GM12865 (cell line): ENCODE measurements at places on chromosomes 2 and 18.
A peak's percentile ranks its signal among the peaks of the same experiment; 100 is the strongest.

- no peak for DNase-seq
Observed at GRCh38 chr2:96304606-96305005, 740 bp downstream of the SNRNP200 start.

DNA sequence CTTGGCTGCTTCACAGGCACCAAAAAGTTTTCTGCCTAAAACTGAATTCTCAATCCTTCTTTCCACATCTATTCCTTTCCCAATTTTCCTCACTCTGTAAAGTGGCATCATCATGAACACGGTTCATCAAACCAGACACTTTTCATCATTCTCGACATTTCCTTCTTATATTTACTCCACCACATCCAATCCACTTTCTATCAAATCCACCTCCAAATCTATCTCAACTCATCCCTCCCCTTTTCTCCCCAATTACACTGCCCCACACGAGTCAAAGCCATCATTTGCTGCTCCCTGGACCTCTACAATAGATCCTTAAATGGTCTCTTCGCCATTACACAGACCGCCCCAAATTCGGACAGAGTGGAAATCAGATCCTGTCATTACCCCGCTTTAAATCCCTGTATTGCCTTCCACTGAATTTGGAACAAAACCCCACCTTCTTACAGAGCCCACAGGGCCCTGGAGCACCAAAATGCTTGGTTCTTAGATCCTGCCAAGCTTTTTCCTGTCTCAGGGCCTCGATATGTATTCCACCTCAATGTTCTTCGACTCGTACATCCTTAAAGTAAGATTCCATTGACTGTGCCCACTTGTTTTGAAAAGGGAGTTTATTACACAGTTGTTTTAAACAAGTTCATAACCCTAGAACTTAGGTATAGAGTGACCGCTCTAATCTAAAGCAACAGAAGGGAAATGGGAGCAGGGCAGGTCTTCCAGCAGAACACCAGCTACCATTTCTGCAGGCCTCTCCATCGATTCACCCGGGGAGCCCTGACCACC is 856 bp downstream of the ACAA2 start:
- DNase-seq: no peak

GRCh38 chr2:14221466-14221865 is 411.1 kb upstream of the LRATD1 start:
- DNase-seq: no peak

DNA sequence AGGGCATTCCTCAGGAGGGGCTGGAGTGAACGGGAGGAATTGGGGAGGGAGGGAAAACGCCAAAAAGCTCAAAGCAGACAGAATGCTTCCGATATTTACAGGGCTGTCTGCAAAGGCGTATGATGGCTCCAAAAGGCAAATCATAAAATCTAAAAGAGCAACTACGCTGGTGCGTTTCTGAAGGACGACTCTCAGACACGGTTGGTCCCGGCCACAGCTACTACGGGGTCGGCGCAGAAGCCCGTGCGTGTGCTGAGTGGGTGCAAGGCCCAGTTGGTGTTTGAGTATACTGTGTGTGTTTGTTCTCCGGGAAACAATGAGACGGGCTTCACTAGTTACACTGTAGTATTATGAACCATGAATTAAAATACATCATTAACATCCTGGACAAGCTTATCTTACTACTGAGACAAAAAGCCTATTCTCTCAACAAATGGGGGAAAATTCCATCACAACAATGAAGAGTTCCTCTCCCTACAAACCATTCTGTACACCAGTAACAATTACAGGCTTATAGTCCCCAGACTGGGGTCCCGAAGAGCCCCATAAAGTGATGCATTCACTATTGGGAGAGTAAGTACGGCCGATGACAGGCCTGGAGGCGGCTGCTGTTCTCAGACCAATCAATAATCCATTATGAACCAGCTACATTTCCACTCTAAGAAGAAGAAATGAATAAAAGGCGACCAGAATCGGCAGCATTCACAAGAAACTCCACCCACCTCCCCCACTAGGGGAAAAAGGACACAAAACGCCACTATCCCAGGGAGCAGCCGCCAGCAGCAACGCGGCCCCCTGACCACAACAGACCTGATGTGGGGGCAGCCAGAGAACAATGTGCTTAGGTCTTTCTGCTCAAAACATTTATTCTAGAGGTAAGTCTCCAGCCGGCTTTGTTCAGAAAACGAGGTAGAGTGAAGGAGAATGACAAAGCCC is 43.4 kb downstream of the ZNF516 start:
- DNase-seq: no peak

DNA sequence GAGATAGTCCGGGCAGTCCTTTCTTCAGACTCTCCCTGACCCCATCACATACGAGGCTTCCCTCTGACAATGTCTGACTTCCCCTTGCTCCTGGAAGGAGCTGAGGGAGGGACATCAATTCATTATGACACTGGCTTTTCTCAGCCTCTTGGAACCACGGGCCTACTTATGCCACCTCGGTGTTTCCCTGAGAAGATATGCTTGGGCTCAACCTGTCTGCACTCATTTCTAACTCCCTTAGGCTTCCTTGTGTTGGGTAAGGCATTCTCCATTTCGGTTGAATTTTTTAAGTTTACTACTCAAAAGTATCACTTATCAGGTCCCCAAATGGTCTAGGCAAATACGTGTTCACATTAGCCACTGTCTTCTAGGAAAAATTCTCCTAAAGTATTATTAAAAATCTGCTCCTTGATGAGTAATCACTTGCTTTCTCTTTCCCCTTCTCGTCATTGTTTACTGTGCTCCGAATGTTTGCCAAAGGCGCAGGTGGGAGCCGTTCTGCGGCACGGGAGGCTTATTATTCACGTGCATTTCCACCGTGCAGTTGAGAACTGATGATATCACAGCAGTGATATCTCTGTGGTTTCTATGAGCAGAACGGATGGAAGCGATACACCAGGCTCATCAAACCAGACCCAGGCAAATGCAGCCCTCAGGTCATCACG is 33.1 kb downstream of the ARL4C start:
- DNase-seq: no peak

GRCh38 chr2:175737722-175738361 is 264.2 kb downstream of the LNPK start:
- DNase-seq: no peak

DNA sequence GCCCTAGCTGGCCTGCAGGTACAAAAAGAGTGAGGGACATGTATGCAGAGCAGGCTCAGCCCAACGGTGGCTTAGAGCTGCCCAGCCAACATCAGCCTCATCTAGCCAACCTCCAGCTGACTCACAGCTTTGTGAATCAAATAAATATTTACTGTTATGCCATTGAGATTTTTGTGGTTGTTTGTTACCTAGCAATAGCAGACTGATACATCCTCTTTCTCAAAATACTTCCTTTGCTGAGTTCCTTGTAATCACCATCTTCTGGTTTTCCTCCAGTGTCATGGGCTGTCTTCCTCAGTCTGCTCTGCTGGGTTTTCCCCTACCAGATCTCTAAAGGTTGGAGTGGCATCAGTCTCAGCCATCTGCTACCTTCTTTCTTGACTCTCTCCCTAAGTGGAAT is 126.6 kb upstream of the SLC1A4 start:
- DNase-seq: no peak

DNA sequence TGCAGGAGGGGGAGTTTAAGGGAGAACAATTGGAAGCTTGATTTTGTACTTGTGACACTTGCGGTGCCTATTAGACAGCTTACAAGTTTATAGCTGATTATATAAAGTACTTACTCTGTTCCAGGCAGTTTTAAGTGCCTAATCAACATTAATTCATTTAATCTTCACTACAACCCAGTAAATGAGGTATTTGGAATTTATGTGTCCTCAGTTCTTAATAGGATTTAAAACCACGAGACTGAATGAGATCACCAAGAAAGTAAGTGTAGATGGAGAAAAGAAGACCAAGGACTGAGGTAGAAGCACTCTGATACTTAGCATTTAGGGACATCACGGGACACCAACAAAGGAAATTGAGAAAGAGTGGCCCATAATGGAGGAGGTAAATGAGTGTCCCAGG is 49.8 kb downstream of the ZC3H15 start:
- DNase-seq: no peak

- DNase-seq: peak; percentile 35
Observed at GRCh38 chr2:183070942-183071844, 7.4 kb upstream of the DUSP19 start.

GRCh38 chr18:22563164-22563583 is 145.5 kb upstream of the CTAGE1 start:
- peak; percentile 64 for DNase-seq

DNA sequence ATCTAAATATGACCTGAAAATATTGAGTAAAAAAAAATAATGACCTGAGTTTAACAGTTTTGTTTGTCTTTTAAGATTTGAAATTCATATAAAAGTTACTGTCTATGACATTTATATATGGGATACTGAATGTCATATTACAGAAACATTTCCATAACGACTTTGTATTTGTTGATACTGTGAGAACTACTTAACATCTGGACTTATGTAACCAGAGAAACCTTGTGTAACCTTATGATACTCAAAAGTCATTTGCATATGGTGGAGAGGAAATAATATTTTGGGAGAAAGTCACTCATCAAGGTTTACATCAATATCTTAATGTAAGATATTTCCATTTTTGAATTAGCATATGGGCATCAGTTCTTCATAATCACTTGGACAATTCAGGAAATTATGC is 12.6 kb downstream of the MFSD6 start:
- no peak for DNase-seq

GRCh38 chr2:176885001-176885643 is 327.5 kb upstream of the HNRNPA3 start:
- DNase-seq: no peak

DNA sequence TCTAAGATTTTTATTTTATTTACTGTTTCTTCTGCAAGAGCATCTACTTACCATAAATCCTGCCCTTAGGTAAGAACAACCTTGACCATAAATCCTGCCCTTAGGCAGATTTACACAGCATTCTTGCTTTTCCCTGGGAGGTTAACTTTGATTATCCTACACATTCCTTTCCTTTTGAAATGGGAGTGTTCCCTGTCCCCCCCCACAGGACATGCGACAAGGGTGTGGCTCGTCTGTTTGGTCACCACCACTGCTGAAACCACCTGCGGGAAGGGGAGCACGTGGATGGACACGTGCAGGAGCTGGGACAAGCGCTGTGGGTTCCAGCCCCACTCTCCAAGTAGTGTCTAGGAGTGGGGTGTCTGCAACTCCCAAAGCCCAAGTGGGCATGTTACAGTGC is 239.3 kb upstream of the SP5 start:
- no peak for DNase-seq

DNA sequence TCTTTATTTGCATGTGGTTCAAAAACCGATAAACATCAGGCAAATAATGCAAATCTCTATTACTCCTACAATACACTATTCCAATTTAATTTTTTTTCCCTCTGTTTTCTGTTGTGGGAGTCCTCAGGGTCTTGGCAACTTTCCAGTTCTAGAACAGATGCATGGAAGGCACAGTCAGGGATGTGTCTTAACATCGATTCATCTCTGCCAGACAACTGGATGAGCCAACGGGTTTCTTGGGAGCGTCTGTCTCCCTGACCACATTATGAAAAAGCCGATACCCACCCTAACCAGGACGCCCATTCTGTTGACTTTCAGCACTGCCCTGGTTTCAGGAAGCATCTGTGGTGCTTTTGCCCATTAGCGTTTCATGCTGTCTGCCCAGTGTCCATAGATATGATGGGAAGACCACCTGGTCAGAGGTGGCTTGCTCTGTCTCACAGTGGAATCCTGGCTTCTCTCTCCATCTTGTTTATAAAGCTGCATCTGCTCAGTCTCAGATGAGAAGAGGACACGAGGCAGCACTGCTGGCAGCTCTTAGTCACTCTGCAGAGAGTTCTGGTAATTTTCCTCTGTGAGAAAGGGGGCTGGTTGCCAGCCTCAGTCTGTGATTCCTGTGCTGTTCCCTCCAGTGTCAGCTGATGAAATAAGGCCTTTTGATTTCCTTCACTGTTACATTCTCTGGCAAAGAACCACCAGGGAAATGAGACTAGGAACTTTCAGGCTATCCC is 57.9 kb upstream of the KCNE4 start:
- DNase-seq: no peak
